ENCODE measurements at places on chromosomes 7 and 10.

GRCh38 chr7:35036361-35037171, 719 bp downstream of the DPY19L1 start:
- H3K4me3 ChIP-seq = peak overlapping the region; percentile 73
- peaks cover 49% of the 10 kb centered on the region for H3K4me1 ChIP-seq
- peak; percentile 62 for DNase-seq

DNA sequence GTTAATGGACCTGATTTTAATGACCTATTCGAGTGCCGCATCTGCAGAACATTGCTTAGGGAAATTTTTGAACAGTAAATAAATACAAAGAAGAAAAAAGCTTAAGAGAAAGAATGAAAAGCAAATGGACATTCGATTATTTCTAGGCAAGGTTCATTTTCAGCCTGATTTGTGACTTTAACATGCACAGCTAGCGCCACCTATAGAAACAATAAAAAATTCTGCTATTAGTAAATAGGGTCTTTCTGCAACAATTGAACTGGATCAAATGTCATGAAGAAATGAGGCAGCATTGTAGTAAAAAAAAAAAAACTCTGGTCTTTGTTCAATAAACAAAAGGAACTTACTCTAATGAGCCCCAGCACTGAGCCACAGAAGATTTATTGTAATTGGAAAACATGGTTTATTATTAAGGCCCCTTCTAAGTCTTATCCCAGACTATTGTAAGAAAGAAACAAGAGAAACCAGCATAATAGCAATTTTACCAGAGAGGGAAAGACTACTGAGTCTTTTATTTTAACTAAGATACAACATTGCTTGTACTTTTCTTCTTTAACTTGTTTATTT, 41.4 kb upstream of the GHITM start:
- peaks cover 18% of the 10 kb centered on the region for H3K4me1 ChIP-seq
- no peak overlapping the region for H3K27ac ChIP-seq
- DNase-seq = no peak
- no peak overlapping the region for H3K4me3 ChIP-seq
- H3K27me3 ChIP-seq = no peaks in the 10 kb centered on the region
- no peaks in the 10 kb centered on the region for H3K36me3 ChIP-seq

DNA sequence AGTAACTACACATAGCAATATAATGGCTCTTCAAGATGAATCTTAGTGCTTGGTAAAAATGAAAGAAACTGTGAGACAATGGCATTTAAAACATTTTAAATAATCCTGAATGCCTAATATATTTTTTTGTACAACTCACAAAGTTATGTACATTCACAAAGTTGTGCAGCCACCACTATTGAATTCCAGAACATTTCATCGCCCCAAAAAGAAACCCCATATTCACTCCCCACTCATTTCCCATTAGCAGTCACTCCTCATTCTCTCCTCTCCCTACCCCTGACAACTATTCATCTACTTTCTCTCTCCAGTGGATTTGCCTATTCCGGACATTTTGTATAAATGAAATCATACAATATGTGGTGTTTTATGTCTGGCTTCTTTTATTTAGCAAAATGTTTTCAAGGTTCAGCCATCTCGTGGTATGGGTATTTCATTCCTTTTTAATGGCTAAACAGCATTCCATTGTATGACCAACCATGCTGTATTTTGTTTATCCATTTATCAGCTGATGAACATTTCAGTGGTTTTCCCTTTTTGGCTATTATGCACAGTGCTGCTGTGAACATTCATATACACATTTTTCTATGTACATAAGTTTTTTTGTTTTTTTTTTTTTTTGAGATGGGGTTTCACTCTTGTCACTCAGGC, 34.7 kb downstream of the ENTPD7 start:
- H3K27me3 ChIP-seq = no peaks in the 10 kb centered on the region
- H3K36me3 ChIP-seq = peaks cover 59% of the 10 kb centered on the region
- H3K27ac ChIP-seq = no peak overlapping the region
- H3K4me1 ChIP-seq = no peaks in the 10 kb centered on the region
- H3K4me3 ChIP-seq = no peak overlapping the region

GRCh38 chr10:82625512-82626189, 750.7 kb downstream of the NRG3 start:
- H3K4me1 ChIP-seq = peaks cover 3% of the 10 kb centered on the region
- H3K36me3 ChIP-seq = no peaks in the 10 kb centered on the region
- H3K4me3 ChIP-seq = no peak overlapping the region
- no peak for DNase-seq
- H3K27ac ChIP-seq = no peak overlapping the region

GRCh38 chr10:13624630-13625029, 37.9 kb downstream of the PRPF18 start:
- H3K27me3 ChIP-seq = no peaks in the 10 kb centered on the region
- no peak for DNase-seq
- H3K27ac ChIP-seq = no peak overlapping the region
- no peaks in the 10 kb centered on the region for H3K4me1 ChIP-seq

DNA sequence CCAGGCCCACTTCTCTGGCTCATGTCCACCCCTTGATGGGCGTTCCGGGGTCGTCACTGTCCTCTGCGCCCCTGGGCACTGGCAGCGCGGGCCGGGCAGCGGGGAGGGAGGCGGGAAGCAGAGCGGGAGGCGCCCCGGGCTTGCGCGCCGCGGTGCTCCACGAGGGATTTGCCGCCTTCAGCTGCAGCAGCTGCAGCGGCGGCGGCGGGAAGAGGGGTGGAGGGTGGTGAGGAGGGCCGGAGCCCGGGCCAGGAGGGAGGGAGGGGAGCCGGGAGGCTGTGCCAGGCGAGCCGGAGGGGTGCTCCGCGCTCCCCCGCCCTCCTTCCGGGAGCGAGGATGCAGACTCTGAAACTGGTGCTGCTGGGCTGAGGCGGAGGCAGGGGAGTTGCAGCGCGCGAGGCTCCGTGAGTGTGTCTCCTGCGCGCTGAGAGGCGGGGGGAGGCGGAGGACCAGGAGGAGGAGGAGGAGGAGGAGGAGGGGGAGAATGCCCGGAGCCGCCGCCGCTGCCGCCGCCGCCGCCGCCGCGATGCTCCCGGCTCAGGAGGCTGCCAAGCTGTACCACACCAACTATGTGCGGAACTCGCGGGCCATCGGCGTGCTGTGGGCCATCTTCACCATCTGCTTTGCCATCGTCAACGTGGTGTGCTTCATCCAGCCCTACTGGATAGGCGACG, at the start of gene LHFPL3:
Gene LHFPL3, plus strand, starts transcription at position 308 of the 674 bp plus-strand sequence.
- peaks cover 88% of the 10 kb centered on the region for H3K27me3 ChIP-seq
- DNase-seq = no peak
- H3K36me3 ChIP-seq = no peaks in the 10 kb centered on the region
- no peak within 1 kb of the TSS for H3K27ac ChIP-seq
- H3K4me3 ChIP-seq = peak within 1 kb of the TSS; percentile 41

DNA sequence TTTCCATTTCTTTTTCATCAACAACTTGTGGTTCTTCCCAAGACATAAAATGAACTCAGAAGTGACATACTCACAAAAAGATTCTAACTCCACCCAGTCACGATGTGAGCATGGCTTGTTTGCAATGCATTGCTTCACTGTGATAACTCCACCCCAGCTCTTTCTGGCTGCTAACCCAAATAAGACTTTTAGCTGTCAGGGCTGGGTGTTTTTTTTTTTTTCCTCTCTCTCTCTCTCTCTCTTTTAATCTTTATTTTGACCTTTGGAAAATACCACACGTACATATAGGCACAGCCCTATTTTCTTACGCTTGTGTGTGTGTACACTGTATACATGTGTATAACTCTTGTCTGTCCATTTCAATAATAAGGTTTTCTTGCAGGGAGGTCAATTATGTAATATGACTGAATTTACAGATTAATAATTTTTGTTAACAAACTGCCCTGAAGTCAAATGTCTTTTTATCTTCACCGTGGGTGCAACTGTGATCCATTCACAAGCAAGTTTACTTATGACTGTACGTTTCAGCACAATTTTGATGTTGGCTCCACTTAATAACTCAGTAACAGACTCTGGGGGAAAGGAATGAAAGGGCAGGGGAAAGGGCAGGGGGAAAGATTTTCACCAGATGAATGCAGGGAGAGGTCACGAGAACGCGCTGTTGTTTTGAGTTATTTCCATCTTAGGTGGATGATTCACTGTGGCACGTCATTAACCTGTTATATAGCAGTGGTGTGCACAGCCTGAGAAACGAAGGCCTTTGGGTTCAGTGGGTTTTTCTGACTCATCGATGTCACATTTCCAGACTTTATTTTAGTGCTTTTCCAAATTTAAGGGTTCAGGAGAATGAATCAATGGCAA, 49.1 kb downstream of the APBB1IP start:
- peak overlapping the region; percentile 66 for H3K27ac ChIP-seq
- peak overlapping the region; percentile 13 for H3K4me3 ChIP-seq
- H3K36me3 ChIP-seq = no peaks in the 10 kb centered on the region
- H3K4me1 ChIP-seq = peaks cover 31% of the 10 kb centered on the region

GRCh38 chr10:29446327-29446726, 157.5 kb downstream of the LYZL1 start:
- no peak overlapping the region for H3K4me3 ChIP-seq
- no peaks in the 10 kb centered on the region for H3K36me3 ChIP-seq
- H3K27ac ChIP-seq = no peak overlapping the region
- H3K27me3 ChIP-seq = no peaks in the 10 kb centered on the region

DNA sequence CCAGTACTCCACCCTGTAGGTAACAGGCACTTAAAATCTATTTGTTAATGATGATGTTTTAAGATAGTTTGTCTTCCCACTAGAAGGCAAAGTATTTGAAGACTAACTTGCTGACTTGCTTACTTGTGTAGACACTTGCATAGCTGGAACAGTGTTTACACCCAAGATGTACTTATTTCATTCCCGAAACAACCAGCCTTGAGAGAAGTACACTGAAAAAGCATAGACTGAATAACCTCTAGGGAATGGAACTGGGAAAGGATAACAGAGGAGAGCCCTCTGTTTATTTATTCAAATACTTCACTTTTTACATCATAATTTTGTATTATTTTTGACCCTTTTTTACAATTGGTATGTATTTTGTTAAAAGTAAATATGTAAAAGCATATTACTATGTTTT, 33.1 kb upstream of the TMEM26 start:
- no peak overlapping the region for H3K27ac ChIP-seq
- no peak for DNase-seq
- no peak overlapping the region for H3K4me3 ChIP-seq
- no peaks in the 10 kb centered on the region for H3K36me3 ChIP-seq
- no peaks in the 10 kb centered on the region for H3K4me1 ChIP-seq
- H3K27me3 ChIP-seq = no peaks in the 10 kb centered on the region

DNA sequence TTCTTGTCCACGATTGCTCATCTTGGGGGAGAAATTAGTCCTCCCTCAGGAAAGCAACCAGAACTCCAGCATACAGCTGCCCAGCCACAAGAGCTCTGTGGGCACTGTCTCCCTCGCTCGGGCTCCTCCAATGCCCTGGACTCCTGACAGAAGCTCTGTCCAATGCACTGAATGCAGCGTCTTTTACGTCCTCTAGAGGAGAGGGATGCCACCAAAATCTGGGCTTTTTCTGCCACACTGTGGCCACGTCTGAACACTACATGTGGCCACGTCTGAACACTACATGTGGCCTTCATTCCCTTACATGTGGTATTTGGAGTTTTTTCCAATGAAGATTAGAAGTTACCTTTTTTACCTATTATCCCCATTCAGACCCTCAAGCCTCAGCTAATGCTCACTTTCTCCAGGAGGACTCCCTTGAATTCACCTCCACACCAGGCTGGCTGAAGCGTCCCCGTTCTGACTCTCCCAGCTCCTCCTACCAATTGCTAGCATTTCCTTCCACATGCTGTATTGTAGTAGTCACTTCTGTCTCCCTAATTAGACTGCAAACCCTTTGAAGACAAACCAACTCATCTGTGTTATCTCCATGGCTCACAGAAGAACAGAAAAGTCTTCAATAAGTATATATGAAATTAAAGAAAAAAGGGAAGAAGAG, 134.3 kb upstream of the PDE1C start:
- no peak overlapping the region for H3K27ac ChIP-seq
- peak overlapping the region; percentile 55 for H3K4me3 ChIP-seq
- H3K36me3 ChIP-seq = no peaks in the 10 kb centered on the region
- H3K27me3 ChIP-seq = peaks cover 10% of the 10 kb centered on the region
- H3K4me1 ChIP-seq = peaks cover 9% of the 10 kb centered on the region

GRCh38 chr10:132691711-132692153, 94.2 kb downstream of the NKX6-2 start:
- no peaks in the 10 kb centered on the region for H3K4me1 ChIP-seq
- no peak overlapping the region for H3K4me3 ChIP-seq
- no peak overlapping the region for H3K27ac ChIP-seq
- H3K27me3 ChIP-seq = no peaks in the 10 kb centered on the region
- peaks cover 20% of the 10 kb centered on the region for H3K36me3 ChIP-seq
- peak; percentile 9 for DNase-seq

DNA sequence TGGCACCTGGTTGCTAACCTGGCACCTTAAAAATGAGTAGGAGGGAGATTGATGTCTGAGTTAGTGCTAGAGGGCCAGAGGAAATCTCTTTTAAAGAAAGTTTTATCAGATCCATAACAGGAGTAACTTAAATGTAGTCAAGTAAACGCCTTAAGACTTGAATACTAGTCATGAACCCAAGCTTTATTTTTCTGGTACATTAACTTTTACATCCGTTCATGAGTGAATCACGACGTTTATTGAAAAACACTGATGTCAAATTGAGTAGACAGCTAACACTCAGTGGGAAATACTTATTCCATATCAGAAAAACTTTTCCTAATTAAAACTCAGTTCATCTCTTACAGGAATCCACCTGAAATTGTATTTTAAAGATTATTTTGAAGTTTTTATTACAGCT, 6.9 kb upstream of the LAMB1 start:
- peaks cover 31% of the 10 kb centered on the region for H3K4me1 ChIP-seq
- DNase-seq = no peak
- H3K36me3 ChIP-seq = no peaks in the 10 kb centered on the region
- no peak overlapping the region for H3K27ac ChIP-seq
- H3K27me3 ChIP-seq = no peaks in the 10 kb centered on the region

GRCh38 chr10:94344522-94345122, 18.1 kb downstream of the NOC3L start:
- H3K27ac ChIP-seq = no peak overlapping the region
- no peak for DNase-seq
- H3K27me3 ChIP-seq = no peaks in the 10 kb centered on the region
- no peak overlapping the region for H3K4me3 ChIP-seq
- no peaks in the 10 kb centered on the region for H3K4me1 ChIP-seq

GRCh38 chr7:155237297-155237696, 60.4 kb upstream of the INSIG1 start:
- DNase-seq = no peak
- H3K4me1 ChIP-seq = no peaks in the 10 kb centered on the region
- H3K27ac ChIP-seq = no peak overlapping the region
- no peaks in the 10 kb centered on the region for H3K36me3 ChIP-seq
- peaks cover 28% of the 10 kb centered on the region for H3K27me3 ChIP-seq
